SK-N-MC (cell line): ENCODE measurements at places on chromosomes 13 and 19.

- no peak for DNase-seq
Observed at GRCh38 chr19:2274931-2275535, 6.9 kb downstream of the PEAK3 start.

DNA sequence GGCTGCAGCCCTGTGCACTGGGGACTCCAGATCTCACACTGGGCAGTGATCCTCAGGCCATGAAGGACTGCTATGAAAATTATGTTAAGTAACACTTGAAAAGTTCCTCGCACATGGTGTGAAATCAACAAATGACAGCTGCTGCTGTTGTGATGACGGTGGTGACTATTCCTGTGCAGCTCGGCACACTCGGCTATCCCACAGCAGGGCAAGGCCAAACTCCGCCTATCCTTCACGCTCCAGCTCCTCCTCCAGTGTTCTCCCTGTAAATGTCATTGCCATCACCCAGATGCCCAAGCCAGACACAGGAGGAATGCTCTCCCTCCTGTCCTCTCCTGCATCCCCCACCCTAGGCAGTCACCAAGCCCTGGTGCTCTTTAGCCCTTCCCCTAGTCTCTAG lies 31.3 kb downstream of the GRIK5 start:
- no peak for DNase-seq

- no peak for DNase-seq
Observed at GRCh38 chr13:93231867-93232266, 5.3 kb downstream of the GPC6 start.

DNA sequence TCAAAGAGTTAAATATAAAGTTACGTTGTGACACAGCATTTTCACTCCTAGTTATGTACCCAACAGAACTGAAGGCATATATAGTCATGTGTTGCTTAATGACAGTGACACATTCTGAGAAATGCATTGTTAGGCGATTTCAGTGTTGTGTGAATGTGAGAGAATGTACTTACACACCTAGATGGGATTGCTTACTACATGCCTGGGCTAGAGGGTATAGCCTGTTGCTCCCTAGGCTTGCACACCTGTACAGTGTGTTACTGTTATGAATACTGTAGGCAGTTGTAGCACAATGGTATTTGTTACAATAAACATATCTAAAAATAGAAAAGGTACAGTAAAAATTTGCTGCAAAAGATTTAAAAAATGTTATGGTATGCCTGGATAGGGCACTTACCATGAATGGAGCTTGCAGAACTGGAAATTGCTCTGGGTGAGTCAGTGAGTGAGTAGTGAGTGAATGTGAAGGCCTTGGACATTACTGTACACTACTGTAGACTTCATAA lies 89.2 kb downstream of the DHRS12 start:
- no peak for DNase-seq

DNA sequence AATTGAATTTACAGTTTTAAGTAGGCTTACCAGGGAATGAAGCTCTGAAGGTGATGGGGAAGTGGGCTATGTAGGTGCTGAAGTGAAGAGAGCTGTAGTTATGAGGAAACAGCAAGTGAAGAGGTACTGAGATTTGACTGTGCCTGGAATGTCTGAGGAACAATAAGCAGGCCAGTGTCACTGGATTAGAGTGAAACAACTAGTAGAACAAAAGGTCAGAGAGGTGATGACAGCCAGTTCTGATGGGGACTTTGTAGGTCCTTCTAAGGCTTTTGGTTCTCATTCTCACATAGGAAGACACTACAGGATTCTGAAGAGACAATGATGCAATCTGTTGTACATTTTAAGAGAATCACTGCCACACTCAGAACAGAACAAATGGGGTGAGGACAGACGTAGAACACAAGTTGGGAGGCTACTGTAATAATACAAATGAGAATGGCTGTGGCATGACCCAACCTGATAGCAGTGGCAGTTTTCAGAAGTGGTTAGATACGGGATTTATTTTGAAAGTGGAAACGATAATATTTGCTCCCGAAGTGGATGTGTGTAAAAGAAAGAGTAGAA lies 130.8 kb downstream of the MYCBP2 start:
- DNase-seq: no peak

DNA sequence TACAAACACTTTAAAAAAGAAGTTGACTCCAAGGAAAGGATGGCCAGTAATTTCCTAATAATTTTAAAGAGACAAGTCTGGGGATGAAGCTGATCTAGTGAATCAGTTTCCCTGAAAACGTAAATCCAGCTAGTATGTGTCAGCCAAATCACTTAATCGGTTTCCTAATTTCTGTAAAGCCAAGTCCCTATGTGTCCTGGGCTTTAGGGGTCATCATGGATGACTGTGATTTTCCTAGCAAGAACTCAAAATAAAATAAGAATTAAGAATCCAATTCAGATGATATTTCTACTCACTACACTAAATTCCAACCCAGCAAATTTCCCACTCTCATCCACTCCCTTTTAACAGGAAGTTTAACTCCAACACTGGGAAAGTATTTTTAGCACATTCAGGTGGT lies 35.9 kb downstream of the ELF1 start:
- no peak for DNase-seq

- DNase-seq: no peak
Observed at GRCh38 chr19:15328312-15328711, 4.0 kb downstream of the BRD4 start.

DNA sequence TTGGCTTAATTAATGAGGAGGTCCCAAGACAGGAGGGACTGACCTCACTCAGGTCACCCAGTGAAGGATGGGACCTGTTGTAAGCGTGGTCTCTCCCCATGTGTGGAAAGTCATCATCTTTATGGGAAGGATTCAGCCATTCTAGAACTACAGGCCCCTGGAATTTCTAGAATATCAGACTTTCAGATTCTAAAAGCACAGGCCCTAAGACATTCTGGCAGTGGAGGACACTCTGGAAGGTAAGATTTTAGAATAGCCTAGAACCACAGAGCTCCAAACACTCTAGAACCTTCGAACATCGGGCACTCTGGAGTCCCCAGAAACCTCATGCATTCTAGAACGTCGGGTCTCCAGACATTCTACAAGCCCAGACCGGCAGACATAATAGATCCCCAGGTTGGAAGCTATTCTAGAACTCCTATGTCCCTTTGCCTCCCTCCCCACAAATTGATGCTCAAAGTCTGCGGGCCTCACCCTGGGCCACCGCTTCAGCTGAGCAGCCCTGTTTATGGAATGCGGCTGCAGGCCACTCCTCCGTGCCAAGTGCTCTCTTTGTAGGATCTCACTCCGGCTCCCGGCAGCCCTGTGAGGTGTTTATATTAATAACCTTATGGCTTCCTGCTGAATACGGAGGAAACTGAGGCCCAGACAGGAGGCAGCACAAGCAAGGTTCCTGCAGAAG lies 1.9 kb upstream of the KLK15 start:
- no peak for DNase-seq

- no peak for DNase-seq
Observed at GRCh38 chr19:28614634-28615545, 598.1 kb downstream of the UQCRFS1 start.

DNA sequence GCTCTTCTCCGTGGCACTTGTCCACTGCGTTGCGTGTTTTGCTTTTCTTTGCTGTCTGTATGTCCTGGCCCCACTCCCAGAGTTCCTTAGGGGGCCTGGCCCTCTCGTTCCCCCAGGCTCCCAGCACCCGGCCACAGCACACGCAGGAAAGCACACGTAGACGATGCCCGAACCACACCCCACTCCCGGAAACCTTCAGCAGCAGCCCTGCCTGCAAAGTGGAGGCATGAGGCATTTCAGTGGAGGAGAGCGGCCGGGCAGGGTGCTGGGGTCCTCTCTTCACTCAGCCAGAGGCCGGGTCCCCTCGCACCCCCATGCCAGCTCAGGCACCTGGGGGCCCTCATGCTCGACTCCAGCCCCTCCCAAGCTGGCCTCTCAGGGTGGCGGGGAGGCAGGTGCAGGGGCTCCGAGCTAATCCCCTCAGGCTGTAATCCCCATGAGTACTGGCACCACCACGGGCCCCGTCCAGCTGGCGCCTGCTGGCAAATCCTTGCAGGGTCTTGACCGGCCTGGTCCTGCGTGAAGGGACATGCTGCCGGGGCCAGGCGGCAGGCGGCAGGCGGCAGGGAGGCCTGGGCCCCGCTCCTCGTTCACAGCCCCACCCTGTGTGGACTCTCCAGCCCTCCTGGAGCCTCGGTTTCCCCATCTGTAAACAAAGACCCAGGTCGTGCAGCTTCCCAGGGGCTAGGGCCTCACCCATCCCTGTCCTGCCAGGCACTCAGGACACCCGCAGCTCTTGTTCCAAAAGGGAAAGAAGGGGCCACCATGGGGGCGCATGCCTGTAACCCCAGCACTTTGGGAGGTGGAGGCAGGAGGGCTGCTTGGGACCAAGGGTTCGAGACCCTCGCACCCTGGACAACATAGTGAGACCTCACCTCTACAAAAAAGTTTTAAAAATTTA lies 7.0 kb downstream of the PIP5K1C start:
- no peak for DNase-seq

DNA sequence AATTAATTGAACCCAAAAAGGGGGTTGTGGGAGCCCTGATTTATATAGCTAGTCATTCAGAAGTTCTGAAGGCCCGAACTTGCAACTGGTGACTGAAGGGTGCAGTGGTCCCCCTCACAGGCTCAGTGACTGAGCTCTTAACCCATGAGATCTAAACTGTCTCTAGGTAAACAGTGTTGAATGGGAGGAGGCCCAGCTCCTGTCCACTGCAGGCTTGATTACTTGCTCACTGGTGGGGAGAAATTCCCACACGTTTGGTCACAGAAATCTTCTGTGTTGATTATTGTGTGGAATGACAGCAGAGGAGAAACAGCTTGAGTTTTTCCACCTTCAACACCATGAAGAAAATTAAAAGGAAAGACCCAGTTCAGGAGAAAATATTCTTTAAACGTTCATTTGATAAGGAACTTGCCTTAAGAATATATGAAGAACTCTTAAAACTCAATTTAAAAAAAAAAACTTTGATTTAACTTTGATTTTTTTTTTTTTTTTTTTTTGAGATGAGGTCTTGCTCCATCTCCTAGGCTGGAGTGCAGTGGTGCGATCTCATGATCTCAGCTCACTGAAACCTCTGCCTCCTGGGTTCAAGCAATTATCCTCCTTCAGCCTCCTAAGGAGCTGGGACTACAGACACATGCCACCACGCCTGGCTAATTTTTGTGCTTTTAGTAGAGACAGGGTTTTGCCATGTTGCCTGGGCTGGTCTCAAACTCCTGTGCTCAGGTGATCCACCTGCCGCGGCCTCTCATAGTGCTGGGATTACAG lies 249.3 kb downstream of the UQCRFS1 start:
- no peak for DNase-seq

GRCh38 chr13:73702419-73703071 lies 431.7 kb downstream of the KLF12 start:
- DNase-seq: no peak

DNA sequence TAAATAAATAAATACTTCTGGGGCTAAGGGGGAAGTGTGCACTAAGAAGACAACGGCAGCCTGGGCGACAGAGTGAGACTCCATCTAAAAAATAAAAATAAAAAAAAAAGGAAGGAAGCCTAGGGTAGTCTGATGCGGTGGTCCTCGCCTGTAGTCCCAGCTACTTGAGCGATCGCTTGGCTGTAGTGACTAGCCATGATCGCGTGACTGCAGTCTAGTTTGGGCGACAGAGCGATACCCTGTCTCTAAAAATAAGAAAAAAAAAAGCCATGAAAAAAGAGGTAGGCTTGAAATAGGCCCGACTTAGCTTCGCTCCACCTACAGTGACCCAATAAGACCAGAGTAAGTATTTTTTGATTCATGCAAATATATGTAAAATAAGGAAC lies 661 bp upstream of the BABAM1 start:
- no peak for DNase-seq

GRCh38 chr13:52414963-52415362 lies 9.0 kb upstream of the THSD1 start:
- DNase-seq: no peak

GRCh38 chr19:50356691-50357177 lies 8.7 kb downstream of the NAPSA start:
- no peak for DNase-seq

- no peak for DNase-seq
Observed at GRCh38 chr19:4640247-4641000, 1.1 kb downstream of the TNFAIP8L1 start.

DNA sequence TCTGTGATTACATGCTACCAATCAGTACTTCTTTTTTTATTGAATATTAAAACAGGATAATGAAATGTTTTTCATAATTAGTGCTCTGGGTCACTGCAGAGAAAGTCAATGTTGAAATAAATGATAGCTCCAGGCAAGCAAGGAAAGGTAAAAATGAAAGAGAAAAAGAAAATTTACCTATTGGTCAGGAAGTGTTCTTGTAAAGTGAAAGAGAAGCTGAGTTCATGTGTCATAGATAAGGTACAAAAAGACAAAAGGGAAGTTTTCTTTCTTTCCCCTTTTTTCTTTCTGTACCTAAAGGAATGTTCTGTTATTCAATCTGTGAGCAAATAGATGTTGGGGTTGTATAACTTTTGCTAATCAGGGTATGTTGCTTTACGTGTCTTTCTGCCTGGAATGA lies 197.0 kb downstream of the PCDH9 start:
- no peak for DNase-seq
